Lung (tissue), 17 donors: ENCODE measurements at places on chromosomes 6 and 20. TPM values are rescaled to one million over a fixed set of nuclear protein-coding genes. Genes with fewer than 3 reads are reported as not detected.

Gene JPH2
- total RNA-seq, result 2.8 TPM

Gene APCDD1L
- total RNA-seq, result 0.52 TPM

DNA sequence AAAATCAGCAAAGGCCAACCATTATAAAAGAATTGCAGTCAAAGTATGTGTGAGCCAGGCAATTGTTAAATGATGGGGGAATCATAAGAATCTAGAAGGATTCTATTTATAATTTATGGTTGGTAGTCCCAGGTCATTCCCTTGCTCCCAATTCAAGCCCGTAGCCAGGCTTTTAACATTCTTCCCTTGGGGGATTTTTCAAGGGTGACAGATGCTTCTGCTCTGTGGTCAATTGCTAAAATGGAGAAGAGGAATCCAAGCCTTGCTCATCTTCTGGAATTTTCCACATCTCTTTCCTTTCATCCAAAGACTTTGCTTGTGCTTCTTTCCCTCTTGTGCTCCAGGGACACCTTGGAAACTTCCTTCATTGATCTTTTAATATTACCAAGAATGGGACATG, 18.0 kb upstream of the BCAS1 start:
- no peaks in the 10 kb centered on the region for H3K27me3 ChIP-seq
- no peak for DNase-seq
- H3K4me3 ChIP-seq, result no peak overlapping the region
- H3K36me3 ChIP-seq, result no peaks in the 10 kb centered on the region
- H3K27ac ChIP-seq, result no peak overlapping the region

GRCh38 chr6:167422934-167423333, 98.0 kb downstream of the TTLL2 start:
- DNase-seq, result no peak
- no peak overlapping the region for H3K4me3 ChIP-seq
- H3K36me3 ChIP-seq, result no peaks in the 10 kb centered on the region
- H3K4me1 ChIP-seq, result peaks cover 8% of the 10 kb centered on the region

DNA sequence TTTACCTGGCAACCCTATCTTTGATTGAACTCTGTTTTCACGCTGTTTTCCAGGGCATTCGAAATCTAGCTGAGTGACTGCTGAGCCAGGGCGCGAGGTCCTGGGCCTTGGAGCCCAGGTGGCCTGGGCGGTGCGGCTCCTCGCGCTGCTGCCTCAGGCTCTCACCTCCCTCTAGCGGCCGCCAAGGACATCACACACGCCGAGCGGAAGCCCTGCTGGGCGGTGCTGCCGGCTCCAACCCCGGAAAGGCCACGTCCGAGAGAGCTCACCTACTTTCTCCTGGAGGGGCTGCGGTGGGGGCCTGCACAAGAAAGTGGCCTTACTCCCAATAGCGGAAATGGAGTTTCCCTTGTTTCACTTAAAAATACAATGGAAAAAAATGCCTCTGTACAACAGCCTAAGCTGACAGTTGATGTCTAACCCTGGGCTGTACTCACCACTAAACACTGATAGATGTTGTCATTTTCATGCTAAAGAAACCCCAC, 77.7 kb downstream of the ELOVL4 start:
- no peaks in the 10 kb centered on the region for H3K27me3 ChIP-seq
- H3K4me3 ChIP-seq, result no peak overlapping the region
- DNase-seq, result peak; percentile 76
- H3K4me1 ChIP-seq, result no peaks in the 10 kb centered on the region
- no peak overlapping the region for H3K27ac ChIP-seq
